ENCODE measurements at places on chromosomes 4 and X.

GRCh38 chr4:189032606-189033338, 893.5 kb downstream of the TRIML1 start:
- no peak for DNase-seq

DNA sequence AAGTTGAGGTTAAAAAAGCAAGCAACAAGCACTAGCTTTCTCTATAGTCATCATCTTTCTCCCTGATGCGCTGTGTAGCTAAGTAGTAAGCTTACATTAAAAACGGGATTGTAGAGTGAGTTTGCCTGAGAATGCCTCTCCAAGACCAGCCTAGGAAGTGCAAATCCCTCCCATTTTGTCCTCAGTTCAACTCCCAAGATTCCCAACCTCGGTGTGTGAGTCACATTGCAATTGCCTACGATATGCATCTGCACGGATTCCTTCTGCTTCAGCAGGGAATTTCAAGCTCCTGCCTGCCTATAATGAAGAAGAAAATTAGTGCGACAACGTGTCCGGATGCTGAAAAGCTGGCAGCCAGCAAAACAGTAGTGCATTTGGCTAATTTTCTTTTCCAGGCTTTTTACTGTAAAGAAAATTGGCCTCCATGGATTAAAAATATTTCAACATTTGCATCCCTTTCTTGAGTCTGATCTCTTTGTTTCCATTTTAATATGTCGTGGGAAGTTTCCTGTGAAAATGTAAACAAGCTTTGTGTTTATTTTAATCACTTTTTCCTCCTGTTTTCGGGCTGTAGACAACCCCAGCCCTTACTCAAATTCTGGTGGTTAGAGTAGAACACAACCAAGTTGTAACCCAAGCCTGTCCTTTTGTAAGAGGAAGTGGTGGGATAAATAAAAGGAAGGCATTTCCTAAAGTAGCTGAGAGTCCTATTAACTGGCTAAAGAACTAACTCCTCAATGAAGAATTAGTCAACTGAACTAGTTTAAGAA, 58.4 kb upstream of the TET2 start:
- DNase-seq, result no peak

GRCh38 chrX:141469469-141469868, 115.1 kb downstream of the SPANXA1 start:
- no peak for DNase-seq

DNA sequence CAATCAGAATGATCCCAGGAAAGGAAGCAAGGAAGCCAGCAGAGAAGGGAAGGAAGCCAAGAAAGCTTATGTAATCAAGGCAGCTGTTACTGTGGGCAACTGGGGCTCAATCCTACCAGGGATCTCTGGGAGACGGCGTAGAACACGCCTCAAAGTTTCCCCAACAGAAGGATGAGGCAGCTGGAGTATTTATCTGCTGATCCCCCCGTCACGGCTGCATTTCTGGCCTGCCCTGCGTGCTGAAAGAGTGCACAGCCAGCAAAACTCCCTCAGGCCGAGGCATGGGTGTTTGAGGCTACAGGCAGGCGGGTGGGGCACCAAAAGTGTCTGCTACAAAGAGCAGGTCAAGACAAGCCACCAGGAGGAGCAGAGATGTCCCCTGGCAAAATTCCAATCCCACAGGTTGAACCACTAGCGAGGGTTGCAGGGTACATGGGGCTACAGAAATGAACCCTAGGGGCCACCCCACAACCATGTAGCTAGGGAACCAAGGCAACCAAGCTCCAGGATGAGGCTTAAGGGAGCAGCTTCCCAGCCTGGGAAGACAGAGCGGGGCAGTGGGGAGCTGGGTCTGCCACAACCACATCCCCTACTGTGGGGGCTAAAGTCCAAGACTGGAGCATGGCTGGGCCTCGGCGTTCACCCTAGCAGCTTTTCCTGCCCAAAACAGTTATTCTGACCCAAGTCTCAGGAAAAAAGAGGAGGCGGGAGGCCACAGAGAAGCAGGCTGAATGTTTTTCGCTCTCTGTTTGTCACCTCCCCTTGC, 113.4 kb downstream of the BCOR start:
- DNase-seq, result no peak

- DNase-seq, result no peak
These were observed 93.6 kb upstream of the NAP1L5 start for GRCh38 chr4:88791274-88791673.

DNA sequence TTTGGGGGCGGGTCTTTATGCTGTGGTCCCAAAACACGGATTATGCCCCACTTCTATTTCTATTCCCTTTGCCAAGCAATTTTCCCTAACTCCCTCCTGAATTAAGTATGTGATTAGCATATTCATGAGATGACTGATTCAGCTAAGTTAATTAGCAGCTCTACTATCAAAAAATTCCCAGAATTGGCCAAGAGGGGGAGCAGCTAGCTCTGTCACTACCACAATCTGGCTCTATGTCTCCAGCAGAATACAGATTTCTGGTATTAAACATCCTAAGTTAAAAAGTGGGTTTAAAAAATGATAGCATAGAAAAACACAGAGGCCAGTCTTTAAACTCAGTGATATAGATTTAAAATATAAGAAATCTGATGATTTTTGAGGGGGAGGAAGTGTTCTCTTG, 80.3 kb downstream of the GPC4 start:
- DNase-seq, result no peak

DNA sequence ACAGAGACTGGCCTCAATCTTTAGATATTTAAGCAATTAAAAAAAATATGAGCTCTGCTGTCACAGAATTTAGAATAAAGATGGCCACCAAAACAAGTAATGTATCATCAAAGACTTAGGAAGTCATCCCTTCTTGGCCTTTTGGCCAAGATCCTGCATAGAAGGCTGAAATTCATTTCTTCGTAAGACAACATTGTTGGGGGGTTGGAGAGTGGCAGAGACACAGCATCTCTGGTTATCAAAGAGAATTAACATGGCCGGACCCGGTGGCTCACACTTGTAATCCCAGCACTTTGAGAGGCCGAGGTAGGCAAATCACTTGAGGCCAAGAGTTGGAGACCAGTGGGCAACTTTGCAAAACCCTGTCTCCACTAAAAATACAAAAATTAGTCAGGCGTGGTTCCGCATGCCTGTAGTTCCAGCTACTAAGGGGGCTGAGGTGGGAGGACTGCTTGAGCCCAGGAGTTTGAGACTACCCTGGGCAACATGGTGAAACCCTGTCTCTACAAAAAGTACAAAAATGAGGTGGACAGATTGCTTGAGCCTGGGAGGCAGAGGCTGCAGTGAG, 4.0 kb downstream of the PPM1K start:
- no peak for DNase-seq

DNA sequence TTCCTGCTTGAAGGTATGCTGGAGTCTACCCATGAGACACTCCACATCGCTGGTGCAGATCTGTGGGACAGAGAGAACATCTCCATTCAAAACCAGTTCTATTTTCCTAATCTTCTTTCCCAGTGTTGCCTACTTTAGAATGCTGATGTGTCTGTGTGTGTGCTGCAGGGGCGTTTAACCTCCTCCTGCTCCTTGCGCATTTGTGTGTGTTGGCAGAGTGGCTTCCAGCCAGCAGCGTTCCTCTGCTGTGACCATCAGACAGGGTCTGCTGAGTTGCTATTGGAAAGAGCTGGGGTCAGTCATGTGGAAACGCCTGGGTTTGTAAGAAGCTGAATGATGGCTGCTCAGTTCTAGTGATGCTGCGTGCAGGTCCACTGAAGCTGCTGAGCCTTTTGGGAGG, 223.6 kb downstream of the RBMX2 start:
- no peak for DNase-seq

GRCh38 chr4:72186714-72187113, 154.9 kb downstream of the NPFFR2 start:
- no peak for DNase-seq

- no peak for DNase-seq
These were observed 304.7 kb upstream of the FTHL17 start for GRCh38 chrX:31376408-31377022.

GRCh38 chr4:107685740-107686139, 34.3 kb downstream of the PAPSS1 start:
- no peak for DNase-seq

DNA sequence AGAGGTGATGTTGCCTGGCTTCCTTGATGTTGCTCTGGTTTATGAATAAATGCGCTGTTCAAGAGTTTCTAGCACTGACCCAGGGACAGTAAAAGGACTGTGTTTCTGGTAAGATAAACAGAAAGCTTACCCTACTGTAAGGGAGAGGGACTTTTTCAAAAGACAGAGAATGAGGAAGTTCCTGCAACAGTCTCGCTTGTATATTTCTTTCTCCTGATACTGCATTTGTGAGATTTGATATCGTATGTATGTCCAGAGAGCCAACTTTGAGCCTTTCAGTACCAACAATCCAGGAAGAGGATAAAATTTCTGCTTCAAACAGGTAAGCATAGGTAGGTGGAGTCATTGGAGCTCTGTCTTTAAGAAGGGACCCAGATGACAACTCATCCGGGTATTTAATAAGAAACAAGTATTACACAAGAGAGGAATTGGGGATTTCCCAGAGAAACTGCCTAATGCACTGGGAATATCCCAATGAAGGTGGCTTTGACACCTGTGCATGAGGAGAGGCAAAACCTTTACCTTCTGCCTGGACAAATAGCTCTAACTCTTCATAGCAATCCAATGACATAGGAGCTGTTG, 773 bp downstream of the DAPP1 start:
- DNase-seq, result no peak

- no peak for DNase-seq
These were observed 19.0 kb downstream of the SMS start for GRCh38 chrX:21959362-21960051.

DNA sequence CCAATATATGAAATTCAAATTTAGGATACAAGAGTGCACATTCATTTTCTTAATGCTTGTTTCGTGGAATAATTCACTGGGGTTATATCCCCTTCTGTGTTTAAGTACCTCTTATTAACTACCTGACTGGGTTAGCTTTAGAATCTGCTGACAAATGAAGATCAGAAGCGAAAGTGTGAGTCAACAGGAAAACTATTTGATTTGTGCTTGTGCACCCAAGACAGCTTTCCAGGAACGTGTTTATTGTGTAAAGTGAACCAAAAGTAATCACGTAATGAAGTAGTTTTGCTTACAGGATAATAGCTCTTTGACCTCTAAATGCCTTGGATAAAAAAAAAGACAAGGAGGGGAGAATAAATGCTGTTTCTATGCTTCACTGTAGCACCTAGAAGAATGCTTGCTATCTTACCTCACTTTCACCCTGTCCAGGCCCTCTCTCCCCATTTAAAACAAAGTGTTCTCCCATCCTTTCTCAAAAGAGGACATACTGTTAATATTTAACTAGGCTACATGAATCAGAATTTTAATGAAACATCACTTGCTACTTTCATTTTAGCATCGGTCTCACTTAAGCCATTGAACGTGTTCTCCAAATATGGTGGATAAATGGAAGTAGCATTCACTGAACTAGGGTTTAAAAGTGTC, 141.9 kb downstream of the THOC2 start:
- no peak for DNase-seq

- no peak for DNase-seq
These were observed 7.3 kb upstream of the TMEM150C start for GRCh38 chr4:82569076-82569475.

GRCh38 chr4:37653601-37654000, 32.6 kb downstream of the RELL1 start:
- no peak for DNase-seq

DNA sequence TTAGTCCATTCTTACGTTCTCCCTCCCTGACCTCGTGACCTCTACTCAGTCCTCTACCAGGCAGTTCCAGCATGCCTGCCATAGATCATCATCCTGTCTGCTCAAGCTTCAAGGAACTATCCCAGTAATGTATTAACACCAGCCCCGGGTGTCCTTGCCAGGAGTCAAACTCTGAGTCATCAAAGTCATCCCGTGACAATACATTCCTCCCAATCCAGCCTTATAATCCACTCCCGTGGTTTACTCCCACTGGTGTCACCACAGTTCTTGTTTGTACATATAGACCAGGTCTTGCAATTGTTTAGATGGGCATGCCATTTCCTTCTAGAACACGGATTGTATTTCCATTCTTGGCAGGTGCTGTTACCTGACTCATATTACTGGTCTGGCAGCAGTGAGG, 68.7 kb upstream of the TAB3 start:
- no peak for DNase-seq

GRCh38 chr4:37797374-37797773, 29.1 kb upstream of the PGM2 start:
- DNase-seq, result no peak

DNA sequence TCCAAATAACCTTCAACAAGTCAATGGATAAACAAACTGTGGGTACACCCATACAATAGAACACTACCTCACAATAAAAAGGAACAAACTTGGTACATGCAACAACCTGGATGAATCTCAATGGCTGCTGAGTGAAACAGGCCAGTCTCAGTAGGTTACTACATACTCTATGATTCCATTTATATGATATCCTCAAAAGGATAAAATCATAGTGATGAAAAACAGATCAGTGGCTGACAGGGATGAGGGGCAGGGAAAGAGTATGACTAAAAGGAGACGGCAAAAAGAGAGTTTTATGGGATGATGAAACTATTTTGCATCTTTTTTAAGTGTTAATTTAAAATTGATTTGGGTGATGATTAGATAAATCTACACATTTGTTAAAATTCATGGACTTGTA, 15.9 kb downstream of the KLHL8 start:
- DNase-seq, result no peak

DNA sequence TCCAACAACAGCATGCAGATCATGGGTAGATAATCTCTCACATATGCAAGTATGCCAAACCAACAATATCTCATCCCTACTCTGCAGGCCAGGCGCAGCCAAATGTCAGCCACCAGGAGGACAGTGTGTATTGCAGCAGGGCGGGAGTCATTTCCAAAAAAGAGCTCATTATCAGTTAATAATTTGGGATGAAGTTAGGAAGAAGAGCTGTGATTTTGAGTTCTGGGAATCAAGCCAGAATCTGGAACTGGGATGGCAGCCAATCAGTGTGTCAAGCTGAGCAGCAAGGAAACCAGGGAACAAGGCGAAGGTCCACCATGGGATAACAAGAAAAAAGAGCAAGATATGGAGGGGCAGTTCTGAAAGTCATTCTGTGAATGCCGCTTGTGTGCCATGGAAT, 88.2 kb upstream of the CAMK2D start:
- no peak for DNase-seq

DNA sequence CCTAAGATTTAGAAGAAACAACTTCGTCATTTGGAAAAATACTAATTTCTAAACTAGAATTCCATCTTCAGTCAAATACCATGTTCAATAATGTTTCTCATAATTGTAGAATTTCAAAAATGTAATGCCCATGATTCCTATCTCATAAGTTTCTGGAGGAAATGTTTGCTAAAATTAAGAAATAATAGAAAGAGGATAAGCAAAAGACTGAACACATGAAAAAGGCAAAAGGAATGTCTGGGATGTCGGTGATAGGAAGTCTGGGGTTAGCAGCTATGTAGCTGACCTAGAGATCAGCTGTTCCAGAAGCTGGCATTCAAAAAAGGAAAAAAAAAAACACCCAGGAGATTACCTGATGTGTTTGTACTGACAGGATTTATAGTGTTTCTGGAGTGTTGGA, 18.9 kb upstream of the PCDH10 start:
- DNase-seq, result no peak

DNA sequence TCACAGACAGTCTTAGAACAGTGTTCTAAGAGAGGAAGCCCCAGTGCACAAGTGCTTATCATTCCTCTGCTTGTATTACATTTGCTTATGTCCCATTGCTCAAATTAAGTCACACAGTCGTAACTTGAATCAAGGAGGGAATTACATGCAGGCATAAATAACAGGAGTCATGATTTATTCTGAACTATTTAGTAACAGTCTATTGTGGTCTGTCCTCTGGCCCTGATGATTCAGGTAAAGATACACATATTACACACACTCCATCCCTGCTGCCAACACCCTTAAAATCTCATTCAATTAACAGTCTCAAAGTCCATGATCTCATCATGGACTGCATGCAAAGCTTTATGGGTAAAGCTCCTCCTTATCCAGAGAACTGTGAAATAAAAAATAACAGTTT, 60.1 kb downstream of the GRIA2 start:
- DNase-seq, result no peak
